Activated T-cell treated with anti-CD3 and anti-CD28 coated beads for 48 hours (primary cell): ENCODE measurements at places on chromosomes 4 and X.

DNA sequence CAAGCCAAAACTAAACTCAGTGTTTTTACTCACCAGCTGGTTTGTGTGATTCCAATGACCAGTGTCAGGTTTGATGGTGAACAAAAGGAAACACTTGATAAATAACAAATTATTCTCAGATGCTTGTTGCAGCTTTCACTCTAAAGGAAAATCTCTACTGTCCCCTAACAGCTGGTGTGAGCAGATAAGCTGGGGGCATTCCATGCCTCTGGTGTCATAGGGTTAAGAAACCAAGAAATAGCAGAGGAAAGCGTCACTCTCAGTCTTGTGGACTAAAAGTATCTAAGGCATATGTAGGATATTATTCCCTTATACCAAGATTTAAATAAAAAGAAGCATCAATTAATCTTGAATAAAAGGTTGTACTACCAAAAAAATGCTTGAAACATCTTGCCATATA lies 24.3 kb downstream of the TRPC5 start:
- DNase-seq, result no peak

DNA sequence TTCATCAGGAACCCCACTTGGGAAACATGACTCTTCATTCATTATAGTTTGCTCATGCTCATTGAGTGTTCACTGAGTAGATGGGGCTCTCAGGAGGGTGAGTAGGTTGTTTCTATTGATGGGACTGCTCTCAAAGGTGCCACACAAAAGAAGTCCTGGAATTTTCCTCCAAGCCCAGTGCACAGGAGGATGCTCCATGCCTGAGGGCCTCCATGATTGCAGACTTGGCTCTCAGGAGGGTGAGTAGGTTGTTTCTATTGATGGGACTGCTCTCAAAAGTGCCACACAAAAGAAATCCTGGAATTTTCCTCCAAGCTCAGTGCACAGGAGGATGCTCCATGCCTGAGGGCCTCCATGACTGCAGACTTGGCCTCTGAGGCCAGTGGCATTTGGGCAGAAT lies 108.5 kb downstream of the ZNF674 start:
- no peak for DNase-seq

DNA sequence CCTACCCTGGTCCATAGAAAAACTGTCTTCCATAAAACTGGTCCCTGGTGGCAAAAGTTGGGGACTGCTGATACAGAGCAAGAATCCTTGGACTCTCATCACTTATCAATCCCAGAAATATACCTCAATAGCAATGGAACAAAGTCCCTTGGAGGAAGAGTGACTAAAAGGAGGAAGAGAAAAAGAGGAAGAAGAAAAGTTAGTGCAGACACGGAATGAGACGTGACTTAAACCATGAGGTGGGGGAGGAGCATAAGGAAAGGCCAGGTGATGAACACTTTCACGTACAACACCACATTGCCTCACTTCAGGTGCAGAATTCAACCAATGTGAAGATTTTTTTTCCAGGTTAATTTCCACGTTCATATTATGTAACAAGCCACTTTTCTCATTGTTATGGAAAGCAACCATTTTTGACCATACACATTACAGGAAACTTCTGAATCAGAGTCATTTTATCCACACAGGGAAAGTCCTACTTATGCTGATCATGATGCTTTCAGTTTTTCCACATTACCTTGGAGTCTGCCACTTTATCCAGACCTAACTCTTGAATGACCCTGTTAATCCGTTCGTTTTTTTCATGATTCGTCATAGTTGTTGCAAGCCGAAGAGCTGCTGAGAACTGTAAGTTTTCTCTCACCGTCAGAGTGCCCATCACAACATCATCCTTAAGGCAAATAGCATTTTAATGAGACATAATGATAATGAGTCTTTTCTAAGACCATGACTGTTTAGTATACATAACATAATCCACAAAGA lies 27.7 kb downstream of the ABCG2 start:
- no peak for DNase-seq

DNA sequence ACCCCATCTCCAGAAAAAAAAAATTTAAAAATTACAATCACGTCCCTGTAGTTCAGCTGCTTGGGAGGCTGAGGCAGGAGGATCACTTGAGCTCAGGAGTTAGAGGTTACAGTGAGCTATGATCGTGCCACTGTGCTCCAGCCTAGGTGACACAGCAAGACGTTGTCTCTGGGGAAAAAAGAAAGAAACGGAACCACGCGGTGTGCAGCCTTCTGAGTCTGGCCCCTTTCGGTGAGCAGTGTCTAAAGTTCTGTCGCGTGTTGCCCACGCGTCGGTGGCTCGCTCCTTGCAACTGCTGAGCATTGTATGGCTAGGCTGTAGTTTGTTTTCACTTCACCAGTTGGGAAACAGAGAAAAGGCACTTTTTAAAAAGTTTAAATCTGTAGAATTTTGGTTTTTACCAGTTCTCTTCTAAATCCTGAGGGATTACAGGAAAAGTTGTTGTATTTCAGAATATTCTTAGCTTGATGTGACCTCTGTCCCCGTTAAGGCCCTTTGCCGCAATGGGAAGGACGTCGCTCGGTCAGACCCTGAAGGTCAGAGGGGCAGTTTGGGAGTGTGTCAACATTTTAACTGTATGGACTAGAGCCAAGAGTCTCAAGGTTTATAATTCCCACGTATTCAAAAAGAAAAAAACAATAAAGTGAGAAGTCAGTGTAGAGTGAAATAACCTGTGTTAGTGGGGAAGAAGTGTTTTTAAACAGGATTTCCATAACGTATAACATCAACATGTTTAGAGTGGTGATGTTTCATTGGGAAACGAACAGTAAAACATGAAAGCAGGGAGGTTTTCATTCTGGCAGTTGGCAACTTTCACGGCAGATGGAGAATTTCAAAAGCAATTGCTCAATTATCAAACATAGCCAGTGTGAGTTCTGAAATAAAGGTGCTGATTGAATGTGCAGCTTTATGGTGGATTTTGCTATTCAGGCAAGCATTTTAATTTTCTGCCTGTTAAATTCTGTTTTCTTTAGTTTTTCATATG lies 45.8 kb upstream of the MSANTD1 start:
- DNase-seq, result peak; percentile 39

- DNase-seq, result no peak
These were observed 220.4 kb downstream of the SPRY1 start for GRCh38 chr4:123616951-123617461.

- DNase-seq, result no peak
These were observed 201.7 kb upstream of the AFF2 start for GRCh38 chrX:148298737-148299136.
